AG04449 (cell line): ENCODE measurements at places on chromosomes 5 and 9.

DNA sequence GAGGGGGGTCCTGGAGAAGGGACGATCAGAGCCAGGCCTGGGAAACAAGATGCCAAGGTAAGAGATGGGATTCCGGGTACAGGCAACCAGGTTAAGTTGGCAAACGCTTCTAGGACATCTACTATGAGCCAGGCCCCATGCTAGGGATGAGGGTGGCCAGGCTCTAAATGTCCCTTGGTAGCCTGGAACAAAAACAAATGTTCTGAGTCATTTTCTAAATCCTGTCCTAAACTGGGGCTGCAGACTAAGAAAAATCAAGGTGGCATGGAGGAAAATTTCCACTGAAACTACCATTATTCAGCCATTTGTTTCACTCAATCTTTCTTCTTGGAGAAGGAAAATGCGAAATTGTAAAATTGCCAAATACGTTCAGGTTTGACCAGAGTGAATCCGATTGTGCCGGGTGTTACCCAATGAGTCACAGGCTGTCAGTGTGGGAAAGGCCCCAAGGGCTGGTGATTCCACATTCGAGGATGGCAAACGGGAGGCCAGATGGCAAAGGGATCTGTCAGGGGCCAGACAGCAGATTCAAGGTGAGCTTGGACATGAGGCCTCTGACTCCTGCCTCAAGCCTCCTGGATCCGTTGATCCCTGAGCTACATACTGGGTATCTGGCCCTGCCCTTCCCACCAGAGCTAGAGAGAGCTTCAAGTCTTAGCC lies 57.6 kb downstream of the PAX5 start:
- DNase-seq = no peak

DNA sequence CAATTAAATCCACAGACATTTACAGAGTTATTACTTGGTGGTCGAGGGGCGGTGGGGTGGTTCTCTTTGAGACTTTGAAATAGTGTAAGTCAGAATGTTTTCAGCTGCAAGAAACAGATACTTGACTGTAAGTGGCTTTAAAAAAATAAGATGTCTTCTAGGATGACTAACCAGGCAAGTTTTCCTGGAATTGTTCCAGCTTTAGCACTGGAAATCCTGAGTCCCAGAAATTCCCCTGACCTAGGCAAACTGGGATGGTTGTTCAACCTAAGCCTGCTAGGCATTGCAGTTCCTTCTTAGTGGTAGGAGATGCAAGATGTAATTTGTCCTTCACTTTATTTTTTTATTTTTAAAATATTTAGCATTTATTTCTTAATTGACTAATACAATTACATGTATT lies 169.5 kb upstream of the POC5 start:
- DNase-seq = no peak

DNA sequence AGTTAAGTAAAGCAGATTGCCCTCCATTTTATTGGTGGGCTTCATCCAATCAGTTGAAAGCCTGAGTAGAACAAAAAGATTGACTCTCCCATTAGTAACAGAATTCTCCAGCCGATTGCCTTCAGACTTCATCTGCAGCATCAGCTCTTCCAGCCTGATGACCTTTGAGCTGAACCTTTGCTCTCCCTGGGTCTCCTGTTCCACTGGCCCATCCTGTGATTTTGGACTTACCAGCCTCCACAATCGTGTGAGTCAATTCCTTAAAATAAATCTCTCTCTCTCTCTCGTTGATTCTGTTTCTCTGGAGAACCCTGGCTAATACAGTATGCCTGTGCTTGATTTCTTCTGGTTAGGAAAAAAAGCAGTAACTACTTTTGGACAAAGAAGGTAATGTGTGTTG lies 121.9 kb downstream of the OSTF1 start:
- DNase-seq = no peak

DNA sequence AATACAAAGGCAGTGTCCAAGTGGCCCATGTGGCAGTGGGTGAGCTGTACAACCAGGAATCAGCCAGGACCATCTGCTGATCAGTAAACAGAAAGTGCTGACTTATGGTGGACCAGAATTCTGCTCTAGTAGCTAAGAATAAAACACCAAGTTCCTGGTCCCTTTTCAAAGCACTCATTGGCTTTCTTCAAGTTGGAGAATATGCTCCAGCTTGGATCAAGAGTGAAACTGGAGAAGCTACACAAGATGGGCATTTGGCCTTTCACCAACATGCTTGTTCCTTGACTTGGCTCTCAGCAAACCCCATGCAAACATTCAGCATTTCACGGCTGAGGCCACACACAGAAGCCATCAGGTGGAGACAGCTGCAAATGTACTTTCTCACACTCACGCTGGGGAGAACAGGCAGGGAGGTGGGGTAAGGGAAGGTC lies 32.1 kb downstream of the MARCHF3 start:
- DNase-seq = peak; percentile 31
